Activated T-helper 2 cell treated with anti-CD3 and anti-CD28 coated beads, Interferon-gamma antibody, Interleukin-2, Interleukin-4, amounts not matched to agents 10 μg/mL and 5 μg/mL and 100 μg/mL, durations not matched to agents 14 hours and 24 hours and 36 hours (primary cell): ENCODE measurements at places on chromosomes 3 and 15. TPM values are rescaled to one million over a fixed set of nuclear protein-coding genes. Genes with fewer than 3 reads are reported as not detected.

- no peak for DNase-seq
- H3K27me3 ChIP-seq = no peaks in the 10 kb centered on the region
- peak overlapping the region; percentile 66 for H3K4me3 ChIP-seq
- H3K4me1 ChIP-seq = peaks cover 56% of the 10 kb centered on the region
- H3K36me3 ChIP-seq = peaks cover 78% of the 10 kb centered on the region
These were observed 4.6 kb downstream of the TLE3 start for GRCh38 chr15:70093070-70093469.

- no peak overlapping the region for H3K27ac ChIP-seq
- no peaks in the 10 kb centered on the region for H3K36me3 ChIP-seq
- no peaks in the 10 kb centered on the region for H3K4me1 ChIP-seq
- no peak overlapping the region for H3K4me3 ChIP-seq
These were observed 752.1 kb upstream of the ALCAM start for GRCh38 chr3:104614564-104614963.

DNA sequence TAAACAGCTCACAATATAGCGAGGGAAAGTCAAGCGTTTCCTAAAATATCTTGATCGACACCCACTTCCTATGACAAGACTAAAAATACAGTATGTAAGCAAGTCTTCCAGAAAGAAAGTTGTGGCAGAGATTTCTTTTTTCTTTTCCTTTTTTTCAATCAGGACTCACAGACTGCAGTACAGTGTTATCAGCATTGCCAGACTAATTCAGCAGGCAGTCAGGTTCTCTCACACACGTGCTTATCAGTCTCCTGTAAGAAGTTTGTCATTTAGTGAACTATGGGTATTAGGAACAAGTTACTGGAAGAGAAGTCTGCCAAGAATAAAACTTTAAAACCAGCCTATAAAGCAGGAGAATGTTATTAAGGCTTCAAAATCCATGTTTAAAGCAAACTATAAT, 32.8 kb upstream of the ZNF385D start:
- no peak overlapping the region for H3K4me3 ChIP-seq
- H3K27ac ChIP-seq = no peak overlapping the region
- H3K36me3 ChIP-seq = no peaks in the 10 kb centered on the region
- no peak for DNase-seq

- DNase-seq = no peak
- H3K4me3 ChIP-seq = no peak overlapping the region
- no peak overlapping the region for H3K27ac ChIP-seq
- peaks cover 6% of the 10 kb centered on the region for H3K4me1 ChIP-seq
- H3K27me3 ChIP-seq = no peaks in the 10 kb centered on the region
These were observed 273.7 kb downstream of the RBMS3 start for GRCh38 chr3:29554566-29554965.

- peaks cover 7% of the 10 kb centered on the region for H3K27me3 ChIP-seq
- H3K27ac ChIP-seq = no peak overlapping the region
- peaks cover 29% of the 10 kb centered on the region for H3K4me1 ChIP-seq
- DNase-seq = no peak
These were observed 156.7 kb upstream of the SMAD3 start for GRCh38 chr15:66908744-66909095.

GRCh38 chr3:54274607-54275006, 152.3 kb downstream of the CACNA2D3 start:
- H3K36me3 ChIP-seq = no peaks in the 10 kb centered on the region
- no peaks in the 10 kb centered on the region for H3K27me3 ChIP-seq
- H3K4me1 ChIP-seq = no peaks in the 10 kb centered on the region
- no peak overlapping the region for H3K27ac ChIP-seq
- H3K4me3 ChIP-seq = no peak overlapping the region

DNA sequence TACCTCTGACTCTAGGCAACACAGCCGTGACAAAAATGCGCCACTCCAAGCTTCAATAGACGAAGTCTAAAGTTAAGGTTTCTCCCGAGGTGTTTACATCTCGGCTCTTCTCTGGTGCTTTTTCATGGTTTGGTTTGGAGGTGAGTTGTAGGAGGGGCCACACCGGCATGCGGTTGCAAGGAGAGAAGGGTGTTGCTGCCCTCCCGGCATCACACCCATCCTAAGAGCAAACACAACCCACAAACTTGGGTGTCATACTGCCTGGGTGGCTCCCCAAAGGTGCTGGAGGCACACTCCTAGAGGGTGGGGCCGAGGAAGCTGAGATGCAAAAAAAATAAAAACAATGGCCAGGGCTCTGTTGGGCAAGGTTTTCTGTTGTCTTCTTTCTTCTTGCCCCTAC, 225.2 kb upstream of the ICE2 start:
- H3K27ac ChIP-seq = no peak overlapping the region
- H3K27me3 ChIP-seq = peaks cover 25% of the 10 kb centered on the region
- no peak for DNase-seq

DNA sequence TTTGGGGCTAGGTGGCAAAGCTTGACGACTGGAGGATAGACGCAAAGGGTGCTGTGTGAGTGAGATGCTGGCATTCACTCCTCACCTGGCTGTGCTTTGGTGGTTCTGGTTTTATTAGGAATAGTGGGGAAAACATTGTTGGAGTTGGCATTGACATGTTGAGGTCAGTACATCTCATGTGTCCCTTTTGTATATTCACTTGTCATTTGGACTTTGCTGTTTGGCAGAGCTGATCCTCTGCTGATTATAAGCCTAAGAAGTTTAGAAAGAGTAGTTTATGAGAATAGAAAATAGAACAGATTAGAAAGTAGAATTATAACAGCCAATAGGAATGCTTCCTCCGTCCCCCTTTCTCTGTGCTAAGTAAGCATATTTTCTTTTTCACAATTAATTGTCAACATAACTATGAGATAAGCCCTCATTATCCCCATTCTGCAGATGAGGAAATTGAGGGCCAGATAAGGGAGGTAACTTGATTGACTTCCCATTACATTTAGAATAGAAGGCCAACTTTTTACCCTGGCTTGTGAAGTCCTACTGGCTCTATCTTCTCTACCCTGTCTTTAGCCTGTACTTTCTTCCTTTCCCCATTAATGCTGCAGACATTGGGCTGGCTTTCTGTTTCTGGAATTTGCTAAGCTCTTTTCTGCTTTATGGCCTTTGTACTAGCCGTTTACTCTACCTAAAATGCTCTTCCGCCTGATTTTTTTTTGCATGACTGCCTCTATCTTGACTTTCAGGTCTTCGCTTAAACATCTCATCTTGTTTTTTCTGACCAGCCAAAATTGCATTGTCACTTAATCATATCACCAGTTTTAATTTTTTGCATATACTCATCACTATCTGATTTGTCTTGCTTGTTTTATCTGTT, 12.8 kb downstream of the ITPR1 start:
- no peak for DNase-seq
- H3K36me3 ChIP-seq = peaks cover 54% of the 10 kb centered on the region
- no peak overlapping the region for H3K4me3 ChIP-seq
- peaks cover 43% of the 10 kb centered on the region for H3K4me1 ChIP-seq
- H3K27me3 ChIP-seq = no peaks in the 10 kb centered on the region

- H3K36me3 ChIP-seq = no peaks in the 10 kb centered on the region
- H3K27me3 ChIP-seq = peaks cover 28% of the 10 kb centered on the region
These were observed 155.1 kb upstream of the FRMD4B start for GRCh38 chr3:69540706-69541581.

DNA sequence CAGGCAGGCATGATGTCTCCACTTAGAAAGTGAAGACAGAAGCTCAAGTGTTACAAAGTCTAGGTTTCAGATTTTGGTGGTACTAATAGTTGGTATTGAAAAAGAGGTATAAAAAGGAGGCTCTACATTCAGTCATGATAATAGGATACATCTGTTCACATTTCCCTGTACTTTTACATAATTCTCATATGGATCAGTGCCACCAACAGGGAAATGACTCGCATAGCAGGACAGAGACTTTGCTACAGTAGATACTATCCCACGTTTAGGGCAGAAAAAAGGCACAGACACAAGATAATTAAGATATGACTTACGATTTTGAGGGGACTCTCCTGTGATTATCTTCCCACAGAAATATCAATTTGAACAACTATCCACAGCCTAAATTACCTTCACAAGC, 1062.9 kb upstream of the EPHA6 start:
- H3K27ac ChIP-seq = no peak overlapping the region
- H3K4me1 ChIP-seq = no peaks in the 10 kb centered on the region
- no peaks in the 10 kb centered on the region for H3K36me3 ChIP-seq

DNA sequence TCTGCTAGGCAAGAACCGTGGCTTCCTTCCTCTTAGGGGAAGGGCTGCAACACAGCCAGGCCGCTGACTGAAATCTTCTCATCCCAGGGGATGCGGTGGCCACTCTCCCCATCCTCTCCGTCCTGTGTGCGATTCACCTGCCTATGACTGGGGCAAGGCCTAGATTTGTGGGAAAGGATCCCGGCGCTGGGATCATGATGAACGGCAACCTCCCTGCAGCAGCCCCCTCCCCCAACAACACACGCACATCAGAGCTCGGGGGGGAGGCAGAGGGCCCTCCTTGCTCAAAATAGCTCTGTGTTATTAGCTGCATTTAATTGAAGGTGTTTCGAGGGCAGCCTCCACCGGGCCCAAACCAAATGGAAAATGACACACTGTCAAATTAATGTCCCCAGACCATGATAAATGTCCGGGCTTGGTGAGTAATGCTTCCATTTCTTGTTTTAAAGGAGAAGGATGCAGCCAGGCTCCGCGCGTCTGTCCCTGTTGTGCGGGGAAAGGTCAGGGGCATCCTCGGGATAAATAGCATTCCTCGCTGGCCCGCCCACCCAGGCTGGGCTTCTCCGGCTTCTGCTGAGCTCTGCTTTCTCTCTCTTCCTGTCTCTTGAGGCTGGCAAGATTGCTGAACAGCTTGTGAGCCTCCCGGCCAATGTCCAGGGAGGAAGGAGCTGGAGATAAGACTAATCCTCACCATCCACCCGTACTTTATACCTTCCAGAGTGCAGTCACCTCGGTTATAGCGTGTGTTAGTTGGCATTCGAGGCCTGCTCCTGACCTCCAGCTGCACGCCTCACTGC, 56.4 kb upstream of the TLE3 start:
- no peaks in the 10 kb centered on the region for H3K36me3 ChIP-seq
- no peaks in the 10 kb centered on the region for H3K4me1 ChIP-seq
- H3K27ac ChIP-seq = no peak overlapping the region
- H3K4me3 ChIP-seq = no peak overlapping the region
- no peak for DNase-seq

GRCh38 chr3:18745472-18745871, 320.3 kb upstream of the SATB1 start:
- DNase-seq = no peak
- peak overlapping the region; percentile 20 for H3K4me3 ChIP-seq
- peaks cover 18% of the 10 kb centered on the region for H3K36me3 ChIP-seq

DNA sequence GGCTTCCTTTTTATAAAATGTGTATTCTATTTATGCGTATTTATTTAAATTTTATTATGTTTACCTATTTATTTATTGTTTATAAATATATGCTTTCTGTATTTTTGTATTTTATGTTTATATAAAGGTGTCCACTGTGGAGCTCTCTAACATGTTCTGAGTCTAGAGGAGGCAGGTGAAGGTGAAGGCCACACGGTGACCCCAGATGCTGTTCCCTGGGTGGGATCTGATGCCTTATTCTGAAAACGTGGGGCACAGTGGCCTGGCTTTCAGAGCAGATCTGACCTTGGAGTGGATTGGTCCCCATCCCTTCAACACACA, 104.7 kb upstream of the SLC7A14 start:
- H3K27me3 ChIP-seq = no peaks in the 10 kb centered on the region
- peaks cover 5% of the 10 kb centered on the region for H3K4me1 ChIP-seq
- H3K4me3 ChIP-seq = no peak overlapping the region
- no peaks in the 10 kb centered on the region for H3K36me3 ChIP-seq
- H3K27ac ChIP-seq = no peak overlapping the region

GRCh38 chr3:115321400-115321805, 174.3 kb upstream of the ZBTB20 start:
- H3K27me3 ChIP-seq = no peaks in the 10 kb centered on the region
- H3K27ac ChIP-seq = no peak overlapping the region
- H3K36me3 ChIP-seq = no peaks in the 10 kb centered on the region
- no peaks in the 10 kb centered on the region for H3K4me1 ChIP-seq
- no peak overlapping the region for H3K4me3 ChIP-seq
- DNase-seq = no peak

DNA sequence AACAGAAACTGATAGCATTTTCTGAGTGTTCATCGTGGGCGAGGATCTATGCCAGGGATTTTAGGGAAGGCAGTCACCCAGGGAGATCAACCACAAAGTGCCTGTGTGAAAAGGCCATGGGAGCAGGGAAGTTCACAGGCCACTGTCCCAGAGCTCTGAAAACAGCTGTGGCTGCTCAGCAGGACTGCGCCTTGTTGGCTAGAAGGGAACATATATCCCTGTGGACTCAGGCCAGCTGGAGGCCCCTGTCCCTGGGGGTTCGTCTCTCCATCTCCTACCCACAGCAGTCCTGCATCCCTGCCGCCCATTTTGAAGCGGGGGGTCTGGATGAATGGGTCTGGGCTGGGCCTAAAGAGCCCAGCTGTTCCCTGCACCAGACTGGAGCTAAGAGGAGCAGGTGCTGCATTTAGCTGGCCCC, 27.8 kb downstream of the PPCDC start:
- no peaks in the 10 kb centered on the region for H3K27me3 ChIP-seq
- H3K27ac ChIP-seq = no peak overlapping the region
- DNase-seq = no peak
- peaks cover 32% of the 10 kb centered on the region for H3K4me1 ChIP-seq

DNA sequence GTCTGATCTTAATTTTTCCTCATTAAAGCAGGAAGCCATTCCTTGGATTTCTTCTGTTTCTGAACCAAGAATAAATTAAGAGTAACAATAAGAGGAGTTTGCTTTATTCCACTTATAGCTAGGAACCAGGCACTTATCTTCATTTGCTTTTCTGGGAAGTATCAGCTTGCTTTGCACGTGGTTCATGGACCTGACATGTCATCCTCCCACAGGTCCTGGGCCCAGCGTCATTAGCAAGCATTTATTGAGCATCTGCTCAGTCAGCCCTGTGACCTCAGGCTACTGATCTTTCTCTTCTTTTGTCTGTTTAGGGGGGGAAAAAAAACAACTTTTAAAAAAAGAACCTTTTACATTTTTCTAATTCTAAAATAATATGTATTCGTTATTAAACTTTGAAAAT, 34.7 kb upstream of the CRTC3 start:
- no peak for DNase-seq
- no peaks in the 10 kb centered on the region for H3K27me3 ChIP-seq
- H3K27ac ChIP-seq = no peak overlapping the region
- H3K4me3 ChIP-seq = no peak overlapping the region

- no peak overlapping the region for H3K27ac ChIP-seq
- H3K36me3 ChIP-seq = no peaks in the 10 kb centered on the region
- no peaks in the 10 kb centered on the region for H3K27me3 ChIP-seq
- no peaks in the 10 kb centered on the region for H3K4me1 ChIP-seq
- DNase-seq = no peak
These were observed 709.5 kb downstream of the NSUN3 start for GRCh38 chr3:94772402-94772801.

DNA sequence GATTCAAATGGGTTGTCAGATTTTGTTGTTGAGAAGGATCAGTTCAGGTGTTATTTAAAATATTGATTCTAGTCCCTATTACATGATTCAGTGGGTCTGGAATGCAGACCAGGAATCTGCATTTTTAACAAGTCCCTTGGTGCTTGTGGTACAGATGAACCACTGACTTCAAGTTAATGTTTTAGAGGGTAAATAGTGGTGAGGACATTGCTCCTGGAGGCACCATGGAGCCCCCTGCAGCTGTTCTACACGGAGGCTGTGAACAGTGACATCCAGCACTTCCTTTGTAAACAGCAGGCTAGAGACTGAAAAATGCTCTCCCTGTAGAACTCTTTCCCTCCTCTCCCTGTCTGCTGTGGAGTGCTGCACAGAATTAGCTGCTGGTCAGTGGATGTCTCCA, 4.8 kb upstream of the FSIP1 start:
- H3K4me3 ChIP-seq = no peak overlapping the region
- DNase-seq = no peak
- H3K27ac ChIP-seq = no peak overlapping the region
- H3K4me1 ChIP-seq = peaks cover 44% of the 10 kb centered on the region

Gene SLC12A1
- not detected in 2 replicates for total RNA-seq

Gene SMCO1
- total RNA-seq = not detected in 2 replicates

Gene DYNC1LI1
- 38.2 and 40.6 TPM in 2 replicates for total RNA-seq

Gene ARHGEF3
- total RNA-seq = 38.3 and 38.6 TPM in 2 replicates

Gene STARD9
- 10.0 and 11.9 TPM in 2 replicates for total RNA-seq

Gene GCNT3
- not detected in 2 replicates for total RNA-seq
